ENCODE measurements at places on chromosomes 3 and 15.
A peak's percentile ranks its signal among the peaks of the same experiment; 100 is the strongest.

GRCh38 chr15:40452296-40453090 lies 11.7 kb downstream of the BAHD1 start:
- DNase-seq: no peak

DNA sequence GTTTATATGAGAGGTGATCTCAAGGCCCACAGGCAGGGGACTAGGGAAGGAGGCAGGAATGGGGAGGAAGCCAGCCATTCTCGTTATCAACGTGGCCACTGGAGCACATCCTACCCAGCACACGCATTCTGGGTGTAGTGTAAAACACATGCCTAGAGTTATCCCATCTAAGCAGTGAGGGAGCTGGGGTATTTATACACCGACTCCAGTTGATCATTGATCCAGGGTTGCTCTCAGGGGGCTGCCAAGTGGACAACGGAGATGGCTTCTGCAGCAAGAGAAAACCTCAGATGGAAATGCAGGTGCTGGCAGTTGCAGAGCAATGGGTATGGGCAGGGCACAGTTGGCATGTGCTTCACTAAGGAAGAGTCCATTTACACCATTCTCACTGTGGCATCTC lies 30.4 kb upstream of the SYNM start:
- DNase-seq: no peak

DNA sequence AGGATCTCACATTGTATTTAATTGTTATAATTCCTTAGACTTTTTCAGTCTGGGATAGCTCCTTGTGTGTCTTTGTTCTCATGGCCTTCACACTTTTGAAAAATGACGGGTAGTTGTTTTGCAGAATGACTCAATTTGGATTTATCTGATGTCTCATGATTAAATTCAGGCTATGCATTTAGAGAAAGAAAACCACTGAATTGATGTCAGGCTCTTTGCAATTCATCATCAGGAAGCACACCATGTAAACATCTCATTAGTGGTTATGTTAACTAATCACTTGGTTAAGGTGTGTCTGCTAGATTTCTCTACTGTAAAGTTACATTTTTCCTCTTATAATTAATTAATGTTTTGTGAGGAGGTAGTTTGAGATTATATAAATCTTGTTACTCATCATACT lies 8.0 kb upstream of the SLC22A13 start:
- no peak for DNase-seq

GRCh38 chr3:8987645-8988383 lies 24.5 kb upstream of the RAD18 start:
- DNase-seq: peak; percentile 14

- DNase-seq: no peak
Observed at GRCh38 chr3:6989608-6990291, 128.8 kb downstream of the GRM7 start.

Data from activated CD4-positive, alpha-beta T cell treated with anti-CD3 and anti-CD28 coated beads for 4 hours (primary cell).